ENCODE measurements at places on chromosomes 1 and 21.

DNA sequence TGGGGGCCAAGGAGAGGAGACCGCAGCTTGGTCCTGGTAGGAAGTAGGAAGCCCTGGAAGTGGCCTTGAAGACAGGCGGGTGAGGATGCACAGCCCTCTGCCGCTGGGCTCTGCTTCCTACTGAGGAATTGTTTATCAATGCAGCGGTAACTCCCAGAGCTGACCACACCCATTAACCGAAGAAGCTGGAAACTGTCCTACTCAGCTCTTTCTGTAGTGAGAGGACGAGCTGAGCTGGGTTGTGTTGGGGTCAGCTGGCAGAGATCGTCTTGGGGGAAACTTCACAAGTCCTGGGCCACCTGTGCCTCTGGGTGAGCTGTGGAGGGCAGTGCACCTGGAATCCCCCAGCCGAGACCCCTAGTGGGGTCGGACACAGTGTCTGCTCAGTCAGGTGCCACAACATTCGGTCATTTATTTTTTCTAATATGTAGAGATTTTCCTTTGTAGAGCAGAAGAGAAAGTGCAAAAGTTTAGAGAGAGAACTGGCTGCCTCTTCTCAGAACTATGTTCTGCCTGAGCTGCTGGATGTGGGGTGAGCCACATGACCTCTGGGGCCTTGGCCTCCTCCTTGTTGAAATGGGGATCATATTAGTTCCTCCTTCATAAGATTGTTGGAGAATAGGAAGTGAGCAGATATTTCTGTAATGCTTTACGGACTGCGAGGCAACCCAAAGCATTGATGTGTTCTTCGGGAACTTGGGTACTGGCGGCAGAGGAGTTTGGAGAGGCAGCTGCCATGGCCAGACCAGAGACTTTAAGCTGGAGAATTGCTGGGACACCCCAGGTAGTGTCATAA lies 3.6 kb downstream of the NECAP2 start:
- DNase-seq, result no peak

DNA sequence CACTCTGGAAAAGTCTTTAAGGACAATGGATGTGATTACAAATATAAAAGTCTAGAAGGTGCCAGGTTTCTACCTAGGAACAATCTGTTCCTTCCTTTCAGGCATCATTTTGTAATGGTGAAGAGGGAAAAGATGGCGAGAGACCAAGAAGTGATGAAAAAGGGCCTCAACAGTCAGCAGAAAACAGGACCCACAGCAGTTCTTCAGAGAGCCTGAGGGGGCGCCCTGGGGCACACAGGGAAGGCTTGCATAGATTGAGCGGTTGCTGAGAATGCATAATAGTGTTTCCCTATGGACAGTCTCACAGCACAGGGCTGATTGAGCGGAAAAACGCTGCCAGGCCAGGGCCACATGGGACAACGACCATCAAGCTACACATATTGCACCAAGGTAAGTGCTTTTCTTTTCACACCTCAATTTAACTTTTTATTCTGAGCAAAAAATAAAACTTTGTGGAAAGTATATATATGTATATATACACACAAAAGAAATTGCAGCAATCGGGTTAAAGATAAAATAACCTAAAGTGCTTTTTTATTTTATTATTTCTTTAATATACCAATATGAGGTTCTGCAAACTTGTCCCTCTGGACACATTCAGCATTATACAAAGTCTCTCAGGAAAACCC lies 3.1 kb upstream of the YRDC start:
- peak; percentile 48 for DNase-seq

DNA sequence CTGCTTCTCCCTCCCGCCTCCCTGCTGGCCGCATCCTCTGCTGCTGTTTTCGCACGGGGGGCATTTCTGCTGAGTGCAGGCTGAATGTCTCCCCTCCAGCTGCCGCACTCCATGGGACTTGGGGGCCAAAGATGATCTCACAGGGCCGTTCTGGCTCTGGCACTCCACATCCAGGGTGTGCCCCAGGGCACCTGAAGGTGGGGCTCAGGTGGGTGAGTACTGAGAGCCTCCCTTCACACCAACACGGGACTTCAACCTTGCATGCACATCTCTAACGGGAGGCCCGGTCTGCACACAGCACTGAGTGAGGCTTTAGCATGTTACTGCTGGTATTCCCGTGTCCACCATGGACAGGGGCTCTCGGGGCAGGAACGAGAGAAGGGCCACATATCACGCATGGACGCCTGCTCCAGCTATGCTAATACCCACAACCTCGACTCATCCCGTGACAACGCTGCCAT lies 88.9 kb downstream of the DMRTB1 start:
- DNase-seq, result no peak

DNA sequence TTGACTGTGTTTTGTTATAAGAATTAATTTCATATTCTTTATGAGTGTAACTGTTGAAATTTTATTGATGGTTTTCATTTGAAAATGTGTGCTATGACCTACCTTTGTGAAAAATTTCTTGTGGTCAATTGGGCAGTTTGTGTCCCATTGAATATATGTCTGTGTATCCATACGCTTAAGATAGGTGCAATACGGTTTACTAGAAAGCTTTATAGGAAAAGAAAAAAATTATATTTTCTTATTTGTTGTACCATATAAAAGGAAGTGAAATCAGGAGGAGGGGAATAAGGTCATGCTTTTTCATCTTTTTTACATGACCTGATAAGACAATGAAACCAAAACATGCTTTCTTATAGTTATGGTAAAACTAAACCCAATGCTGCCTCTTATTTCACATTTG lies 807.7 kb downstream of the USP25 start:
- DNase-seq, result no peak

DNA sequence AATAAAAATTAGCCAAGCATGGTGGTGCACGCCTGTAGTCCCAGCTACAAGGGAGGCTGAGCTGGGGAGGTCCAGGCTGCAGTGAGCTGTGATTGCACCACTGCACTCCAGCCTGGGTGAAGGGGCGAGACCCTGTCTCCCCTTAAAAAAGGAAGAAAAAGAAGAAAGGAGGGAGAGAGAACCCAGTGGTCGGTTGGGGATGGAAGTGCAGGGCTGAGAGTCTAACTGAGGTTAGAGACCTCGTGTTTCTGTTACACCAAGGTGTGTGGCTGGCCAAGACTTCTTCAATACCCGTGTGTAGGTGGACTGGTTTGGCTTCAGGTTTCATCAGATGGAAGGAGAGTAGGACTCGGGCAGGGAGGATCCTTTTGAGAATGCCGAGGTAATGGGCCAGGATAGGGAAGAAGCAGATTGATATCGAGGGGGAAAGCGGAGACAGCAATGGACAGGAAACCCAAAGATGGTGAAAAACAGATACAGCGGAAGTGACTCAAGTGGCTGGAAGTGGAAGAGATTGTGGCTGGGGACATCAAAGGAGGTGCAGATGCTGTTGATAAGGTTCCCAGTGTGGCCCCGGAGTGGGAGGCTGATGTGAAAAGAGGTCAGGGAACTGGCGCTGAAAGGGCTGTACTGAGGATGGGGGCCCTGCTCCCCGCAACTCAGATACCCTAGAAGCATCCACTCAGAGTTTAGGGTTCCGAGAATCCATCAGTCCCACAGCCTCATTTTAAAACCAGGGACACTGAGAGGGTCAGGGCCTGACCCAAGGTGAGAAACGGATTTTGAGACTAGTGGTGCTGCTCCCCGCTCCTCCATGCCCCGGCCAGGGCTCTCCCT lies 681 bp upstream of the UBXN10 start:
- no peak for DNase-seq

- no peak for DNase-seq
Observed at GRCh38 chr1:167935216-167936067, 1.0 kb upstream of the DCAF6 start.

DNA sequence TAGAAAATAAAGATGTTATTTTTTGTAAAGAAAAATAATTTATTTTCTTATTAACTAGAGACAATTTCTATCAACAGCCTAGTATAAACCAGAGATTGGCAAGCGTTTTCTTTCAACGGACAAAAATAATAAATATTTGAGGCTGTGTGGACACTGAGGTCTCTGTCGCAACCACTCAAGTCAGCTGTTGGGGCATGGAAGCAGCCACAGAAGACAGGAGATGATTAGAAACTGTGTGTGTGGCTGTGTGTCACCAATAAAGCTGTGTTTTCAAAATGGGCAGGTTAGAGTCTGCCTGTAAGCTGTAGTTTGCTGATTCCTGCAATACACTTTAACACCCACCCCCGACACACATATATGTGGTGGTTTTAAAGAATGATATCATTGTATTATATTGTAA lies 200.6 kb upstream of the HMCN1 start:
- DNase-seq, result no peak

DNA sequence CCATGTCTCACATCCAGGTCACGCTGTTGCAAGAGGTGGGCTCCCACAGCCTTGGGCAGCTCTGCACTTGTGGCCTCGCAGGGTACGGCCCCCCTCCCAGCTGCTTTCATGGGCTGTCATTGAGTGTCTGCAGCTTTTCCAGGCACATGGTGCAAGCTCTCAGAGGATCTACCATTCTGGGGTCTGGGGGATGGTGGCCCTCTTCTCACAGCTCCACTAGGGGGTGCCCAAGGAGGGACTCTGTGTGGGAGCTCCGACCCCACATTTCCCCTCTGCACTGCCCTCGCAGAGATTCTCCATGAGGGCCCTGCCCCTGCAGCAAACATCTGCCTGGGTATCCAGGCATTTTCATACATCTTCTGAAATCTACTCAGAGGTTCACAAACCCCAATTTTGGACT lies 219.4 kb downstream of the LRRC7 start:
- DNase-seq, result no peak

DNA sequence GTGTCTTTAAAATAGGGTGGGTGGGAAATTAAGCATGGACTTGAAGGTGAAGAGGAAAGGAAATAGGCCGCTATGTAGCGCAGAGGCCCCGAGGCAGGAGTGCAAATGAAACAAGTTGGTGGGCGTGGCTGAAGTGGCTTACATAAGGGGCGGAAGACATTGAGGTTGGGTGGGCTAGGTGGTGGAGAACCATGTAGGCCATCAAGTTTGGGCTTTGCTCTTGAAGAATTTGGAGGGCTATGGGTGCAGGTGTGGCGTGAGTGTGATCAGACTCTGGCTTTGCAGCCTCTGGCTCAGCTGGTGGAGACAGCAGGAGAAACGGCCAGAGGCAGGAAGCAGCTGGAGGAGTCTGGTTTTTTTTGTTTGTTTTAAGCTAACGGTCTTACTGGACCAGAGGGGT lies 6.7 kb downstream of the SLFNL1 start:
- DNase-seq, result no peak

GRCh38 chr1:40423264-40423642 lies 27.0 kb upstream of the ZFP69B start:
- no peak for DNase-seq

DNA sequence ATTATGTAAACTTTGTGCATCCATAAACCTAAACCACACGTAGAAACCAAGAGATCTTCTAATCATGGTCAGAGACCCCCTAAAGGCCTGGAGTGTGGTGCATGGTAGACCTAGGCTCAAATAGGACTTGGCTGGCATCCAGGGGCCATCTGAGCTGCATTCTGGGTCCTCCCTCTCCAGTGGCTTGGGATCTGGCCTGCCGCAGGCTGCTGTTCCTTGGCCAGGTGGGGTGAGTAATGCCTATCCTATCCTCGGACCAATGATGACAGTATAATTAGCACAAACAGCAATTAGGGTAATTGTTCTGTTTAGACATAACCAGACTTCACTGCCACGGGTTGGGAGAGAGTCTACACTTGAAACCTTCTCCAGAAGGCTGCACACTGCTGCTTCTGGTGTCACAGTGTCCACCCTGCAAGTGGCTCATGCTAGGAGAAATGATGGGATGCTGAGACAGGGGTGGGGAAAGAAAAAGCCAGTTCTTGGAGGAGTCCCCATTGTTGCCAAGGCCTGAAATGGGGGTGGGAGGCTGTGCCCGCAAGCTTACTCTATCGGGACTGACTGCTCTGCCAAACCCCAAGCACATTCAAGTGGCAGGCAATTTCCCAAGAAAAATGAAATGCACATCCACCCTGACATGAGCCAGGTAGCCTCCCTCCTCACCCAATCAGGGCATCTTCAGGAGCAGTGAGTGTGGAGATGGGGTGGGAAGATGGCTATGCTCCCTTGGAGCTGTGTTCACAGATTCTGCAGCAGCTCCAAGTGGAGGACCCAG lies 12.5 kb upstream of the PKP1 start:
- DNase-seq, result no peak

GRCh38 chr21:45175326-45176095 lies 101.1 kb downstream of the ADARB1 start:
- DNase-seq, result no peak

GRCh38 chr1:65422241-65423203 lies 2.1 kb downstream of the LEPR start:
- no peak for DNase-seq

GRCh38 chr1:223035724-223036478 lies 107.1 kb downstream of the TLR5 start:
- no peak for DNase-seq

DNA sequence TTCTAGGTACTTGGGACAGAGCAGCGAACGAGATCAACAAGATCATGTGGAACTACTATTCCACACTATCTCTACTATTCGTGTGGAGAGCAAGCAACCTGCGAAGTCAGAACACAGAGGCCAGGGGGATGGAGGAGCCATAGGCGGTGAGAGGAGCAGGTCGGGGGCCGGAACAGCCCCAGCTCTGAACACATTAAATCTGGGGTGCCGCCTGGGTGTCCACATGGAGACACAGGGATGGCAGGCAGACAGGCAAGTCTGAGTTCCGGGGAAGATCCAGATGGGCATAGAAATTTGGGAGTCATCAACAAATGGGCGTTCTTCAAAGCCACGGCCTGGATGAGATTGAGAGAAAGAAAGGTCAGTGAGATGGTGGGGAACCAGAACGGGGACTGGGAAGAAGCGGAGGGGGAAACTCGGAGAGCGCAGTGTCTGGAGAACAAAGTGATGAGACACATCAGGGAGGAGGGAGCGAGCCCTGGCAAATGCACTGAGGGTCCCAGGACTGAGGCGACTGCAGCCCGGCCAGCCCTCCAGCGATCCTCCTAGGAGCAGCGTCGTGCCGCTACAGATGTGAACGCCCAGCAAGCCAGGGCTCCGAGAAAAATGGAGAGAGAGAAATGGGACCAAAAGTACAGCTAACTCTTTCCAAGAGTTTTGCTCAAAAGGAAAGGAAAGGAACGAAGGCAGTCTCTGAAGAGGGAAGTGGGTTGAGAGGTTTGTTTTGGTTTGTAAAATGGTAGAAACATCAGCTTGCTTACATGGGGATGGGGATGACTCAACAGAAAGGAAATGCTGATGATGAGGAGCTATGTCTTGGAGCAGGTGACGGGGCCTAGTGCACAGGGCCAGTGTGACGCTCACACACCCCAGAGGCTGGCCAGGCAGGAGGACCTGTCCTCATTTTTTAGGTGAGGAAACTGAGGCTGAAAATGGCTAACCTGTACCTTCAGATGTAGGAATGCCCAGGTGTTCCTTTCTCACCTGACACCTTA lies 84.5 kb downstream of the GLIS1 start:
- DNase-seq, result no peak

- DNase-seq, result no peak
Observed at GRCh38 chr1:26771643-26772321, 16.0 kb upstream of the PIGV start.
